ENCODE measurements at places on chromosomes 6 and 20. TPM values are rescaled to one million over a fixed set of nuclear protein-coding genes. Genes with fewer than 3 reads are reported as not detected.

DNA sequence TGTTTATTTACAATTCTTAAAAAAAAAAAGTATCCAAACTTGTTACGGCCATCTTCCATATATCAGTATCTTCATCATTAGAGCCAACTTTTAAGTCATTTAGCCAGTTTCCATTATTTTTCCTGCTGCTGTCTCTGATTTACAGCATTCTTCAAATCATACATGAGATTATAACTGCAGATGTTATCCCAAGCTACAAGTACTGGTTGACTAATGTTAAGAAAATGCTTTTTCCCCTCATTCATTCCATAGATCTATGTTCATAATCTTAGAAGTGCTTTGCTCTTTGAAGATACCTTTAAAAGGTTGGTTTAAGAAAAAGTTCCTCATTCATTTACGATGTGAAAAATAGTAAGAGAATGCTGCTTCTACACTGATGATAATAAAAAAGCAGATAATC, 158.7 kb downstream of the RNGTT start:
- DNase-seq, result no peak

GRCh38 chr6:28182255-28182654, 40.6 kb downstream of the ZKSCAN8 start:
- DNase-seq, result no peak

GRCh38 chr6:165621940-165622339, 41.1 kb downstream of the PDE10A start:
- no peak for DNase-seq

DNA sequence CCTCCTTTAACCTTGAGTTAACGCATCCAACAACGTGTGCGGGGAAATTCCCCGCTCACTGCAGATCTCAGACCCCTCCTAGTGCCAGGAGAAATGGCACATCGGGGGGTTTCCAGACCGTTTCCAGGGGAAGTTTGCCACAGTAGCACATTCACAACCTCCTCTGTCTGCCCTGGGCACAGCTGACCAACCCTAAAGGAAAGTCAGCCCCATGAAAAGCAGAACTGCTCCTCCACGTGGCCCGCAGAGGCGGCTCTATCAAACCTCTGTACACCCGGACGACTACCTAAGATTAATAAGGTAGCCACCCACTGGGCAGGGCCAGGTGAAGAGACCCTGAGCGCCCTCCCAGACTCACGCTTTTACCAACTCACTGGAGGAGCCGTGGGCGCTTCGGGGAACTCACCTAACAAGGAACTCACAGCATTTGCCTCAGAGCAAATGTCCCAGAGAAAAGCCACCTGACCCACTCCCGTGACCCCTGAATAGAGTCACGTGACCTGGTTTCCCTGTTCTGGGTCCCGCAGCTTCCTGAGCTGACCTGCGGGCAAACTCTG, 93.1 kb downstream of the PRND start:
- DNase-seq, result no peak

DNA sequence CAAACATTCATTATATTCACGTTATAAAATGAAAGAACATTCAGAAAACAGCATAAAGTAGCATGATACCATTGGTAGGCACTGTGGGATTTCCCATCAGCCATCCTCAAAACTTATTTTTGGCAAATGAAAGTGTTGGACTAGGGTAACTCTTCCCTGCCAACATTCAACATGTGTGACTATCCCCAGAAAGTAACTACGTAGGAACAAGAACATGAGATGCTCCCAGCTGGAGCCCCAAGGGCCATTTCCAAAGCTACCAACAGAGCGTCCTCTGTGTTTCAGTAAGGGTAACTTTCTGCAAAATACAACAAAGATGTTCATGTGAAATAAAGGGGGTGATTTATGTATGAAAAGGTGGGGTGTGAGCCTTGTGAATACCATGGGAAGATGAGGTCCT, 28.4 kb upstream of the PTPN1 start:
- no peak for DNase-seq

DNA sequence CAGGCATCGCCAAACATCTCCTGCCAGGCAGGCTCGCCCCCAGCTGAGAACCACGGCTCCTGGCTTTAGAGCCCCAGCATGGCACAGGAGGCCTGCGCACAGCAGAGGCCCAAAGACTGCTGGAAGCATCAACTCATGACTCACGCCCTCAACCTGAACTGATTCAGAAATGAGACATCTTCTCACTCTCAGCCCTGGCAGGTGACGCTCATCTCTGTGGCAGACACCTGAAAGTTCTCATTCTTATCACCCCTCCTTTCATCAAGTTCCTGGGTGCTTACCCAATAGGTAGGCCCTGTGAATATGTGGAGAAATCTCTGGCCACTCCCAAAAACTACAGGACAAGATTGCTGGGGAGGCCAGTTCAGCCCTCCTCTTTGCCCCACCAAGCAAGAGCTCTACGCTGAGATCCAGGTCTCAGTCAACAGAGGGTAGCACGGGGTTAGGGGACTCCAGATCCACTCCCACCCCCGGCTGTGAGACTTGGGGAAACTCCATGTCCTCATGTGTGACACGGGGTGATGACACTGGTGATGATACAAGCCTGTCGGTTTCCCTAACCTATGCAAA, 11.3 kb downstream of the NFATC2 start:
- no peak for DNase-seq

SIM1 gene
- 2.0 TPM for total RNA-seq
